ENCODE measurements at places on chromosomes 11 and 22.

DNA sequence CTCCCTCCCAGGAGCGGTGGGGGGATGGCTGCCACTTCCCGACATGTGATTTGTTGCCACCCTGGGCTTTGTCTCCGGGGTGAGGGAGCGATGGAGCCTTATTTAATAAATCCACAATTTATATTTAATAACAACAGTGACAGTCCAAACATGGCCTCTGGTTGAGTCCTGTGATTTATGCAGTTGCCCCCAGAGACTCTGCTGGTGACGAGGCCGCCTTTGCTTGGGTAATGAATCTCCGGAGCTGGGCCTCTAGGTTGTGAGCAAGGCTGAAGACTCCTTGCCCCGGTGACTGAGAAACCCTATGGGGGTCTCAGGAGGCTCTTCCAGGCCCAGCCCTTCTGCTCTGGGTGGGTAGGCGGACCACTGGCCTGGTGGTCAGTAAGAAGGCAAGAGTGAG lies 16.7 kb downstream of the MPPED1 start:
- DNase-seq = no peak

DNA sequence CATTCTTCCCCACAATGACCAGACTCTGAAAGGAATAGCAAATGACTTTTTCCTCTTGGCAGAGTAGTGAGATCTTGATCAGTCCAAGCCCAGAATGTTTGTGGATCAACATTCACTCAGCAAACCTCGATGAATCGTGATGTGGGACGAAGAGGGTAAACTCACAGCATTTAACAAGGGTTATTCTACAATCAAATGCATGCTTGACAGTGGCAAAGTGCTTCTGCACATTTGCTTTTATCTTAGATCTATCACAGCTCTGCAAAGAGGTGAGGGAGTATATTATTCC lies 31.8 kb downstream of the TMPRSS5 start:
- DNase-seq = no peak

DNA sequence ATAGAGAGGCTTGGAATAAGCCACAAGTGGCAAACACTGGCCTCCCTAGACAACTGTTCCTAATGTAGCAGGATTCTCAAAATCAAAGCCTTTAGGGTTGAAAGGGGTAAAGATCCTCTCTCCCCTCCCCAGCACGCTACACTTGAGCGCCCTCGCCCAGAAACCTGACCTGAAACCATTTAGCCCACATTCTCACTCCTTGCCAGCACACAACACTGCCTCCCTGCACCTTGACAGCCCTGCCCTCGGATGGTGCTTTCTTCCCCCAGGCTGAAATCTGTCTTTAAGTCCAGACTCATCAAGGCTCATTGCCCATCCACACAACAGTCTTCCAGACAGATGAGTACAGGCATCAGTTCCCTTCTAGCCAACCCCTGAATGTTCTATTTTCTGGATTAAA lies 26.5 kb downstream of the CWC15 start:
- no peak for DNase-seq

DNA sequence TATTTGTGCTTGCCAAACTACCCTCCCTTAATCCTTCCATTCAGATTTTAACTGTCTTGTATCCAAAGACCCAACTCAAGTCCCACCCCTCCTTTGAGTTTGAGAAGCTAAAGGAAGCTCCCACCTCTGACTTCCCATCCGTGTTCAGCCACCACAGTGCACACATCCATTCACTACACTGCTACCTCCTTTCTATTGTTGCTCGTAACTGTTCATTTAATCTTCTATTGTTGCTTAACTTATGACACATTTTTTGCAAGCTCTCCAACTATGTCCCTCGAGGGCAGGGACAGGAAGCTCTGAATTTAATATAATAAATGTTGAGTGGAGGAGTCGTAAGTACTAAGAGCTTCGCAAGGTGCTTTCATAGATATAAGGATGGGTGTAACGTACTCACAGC lies 10.4 kb downstream of the LARGE1 start:
- no peak for DNase-seq

GRCh38 chr11:60457576-60457975 lies 1.9 kb downstream of the MS4A1 start:
- peak; percentile 32 for DNase-seq

DNA sequence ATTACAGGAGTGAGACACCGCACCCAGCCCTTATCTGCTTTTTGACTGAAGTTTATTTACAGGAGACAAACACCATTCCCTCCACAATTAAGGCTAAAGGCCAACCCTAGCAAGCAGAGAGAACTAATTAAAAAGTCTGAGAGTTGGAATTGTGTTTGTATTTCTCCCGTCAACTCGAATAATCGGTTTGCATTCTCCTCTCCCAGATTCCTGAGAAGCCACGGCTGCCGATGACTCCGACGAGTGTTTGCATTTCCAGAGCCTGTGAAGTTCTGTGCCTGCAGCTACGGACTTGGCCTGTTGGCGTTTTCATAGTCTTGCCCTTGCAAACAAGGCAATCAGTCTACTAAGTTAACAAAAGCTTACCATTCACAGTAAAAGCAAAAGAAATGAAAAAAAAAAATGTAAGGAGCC lies 73.2 kb upstream of the NUP50 start:
- no peak for DNase-seq

Data from GM13976 (cell line).